ENCODE measurements at places on chromosomes 5 and 9.

DNA sequence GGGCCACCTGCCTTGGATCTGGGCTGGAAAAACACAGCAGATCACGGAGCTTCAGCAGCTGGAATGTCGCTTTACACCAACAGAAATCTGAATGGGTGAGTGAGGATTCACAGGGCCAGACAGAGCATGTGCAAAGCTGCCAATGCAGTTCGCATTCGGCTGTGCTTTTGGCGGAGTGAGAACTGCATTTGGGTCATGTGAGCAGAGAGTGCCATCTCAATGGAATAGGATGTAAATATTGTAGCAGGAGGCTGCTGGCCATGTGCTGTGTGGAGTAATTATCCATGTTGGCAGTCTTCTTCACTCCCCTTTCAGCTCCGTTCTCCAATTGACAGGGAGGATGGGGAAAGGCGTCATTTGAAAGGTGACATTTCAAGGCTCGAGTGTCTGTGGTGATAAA, at the start of gene ANKRD55:
Gene ANKRD55, minus strand, starts transcription at position 101 of the 400 bp plus-strand sequence. CDS start 417 bp downstream, outside the sequence.
- DNase-seq: no peak

DNA sequence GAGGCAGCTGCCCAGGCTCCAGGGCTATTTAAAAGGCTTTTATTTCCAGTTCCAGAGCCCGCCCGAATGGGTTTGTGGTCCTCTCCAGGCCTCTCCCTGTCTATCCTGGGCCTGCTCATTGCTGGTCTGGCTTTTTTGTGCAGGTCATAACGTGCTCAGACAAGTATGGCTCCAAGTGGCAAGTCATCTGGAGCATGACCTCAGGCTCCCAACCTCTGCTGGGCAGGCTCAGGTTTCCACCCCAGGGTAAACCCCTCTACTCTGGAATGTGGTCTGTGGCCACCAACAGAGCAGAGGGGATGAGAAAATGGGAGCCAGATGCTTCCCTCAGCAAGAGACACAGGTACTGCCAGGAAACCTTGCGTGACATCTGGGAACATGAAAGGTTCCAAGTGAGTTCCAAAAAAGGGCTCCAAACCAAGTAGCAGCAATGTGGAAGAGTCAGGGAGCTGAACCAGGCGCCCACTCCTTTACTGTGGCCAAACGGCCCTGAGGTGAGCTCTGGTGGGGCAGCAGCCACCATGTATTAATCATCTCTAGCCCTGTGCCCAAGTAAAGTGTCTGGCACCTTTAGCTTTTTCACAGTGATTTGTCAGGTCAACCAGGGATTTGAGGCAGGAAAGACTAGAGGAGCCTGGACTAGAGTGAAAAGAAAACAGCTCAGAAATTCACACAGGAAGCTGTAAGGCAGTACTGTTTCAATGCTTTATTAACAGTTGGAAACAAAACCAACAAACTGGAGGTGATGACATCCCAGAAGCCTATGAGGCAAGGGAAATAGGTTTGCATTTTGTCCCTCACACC, 25.7 kb downstream of the PCDHGC5 start:
- DNase-seq: no peak

- DNase-seq: no peak
These were observed 547.2 kb downstream of the CSNK1G3 start for GRCh38 chr5:124059200-124059599.

GRCh38 chr9:98365227-98365669, 109.8 kb upstream of the TBC1D2 start:
- DNase-seq: no peak

- no peak for DNase-seq
These were observed 1176.9 kb upstream of the C9orf72 start for GRCh38 chr9:28750136-28750535.

GRCh38 chr5:14766584-14766983, 102.1 kb downstream of the OTULIN start:
- DNase-seq: no peak

DNA sequence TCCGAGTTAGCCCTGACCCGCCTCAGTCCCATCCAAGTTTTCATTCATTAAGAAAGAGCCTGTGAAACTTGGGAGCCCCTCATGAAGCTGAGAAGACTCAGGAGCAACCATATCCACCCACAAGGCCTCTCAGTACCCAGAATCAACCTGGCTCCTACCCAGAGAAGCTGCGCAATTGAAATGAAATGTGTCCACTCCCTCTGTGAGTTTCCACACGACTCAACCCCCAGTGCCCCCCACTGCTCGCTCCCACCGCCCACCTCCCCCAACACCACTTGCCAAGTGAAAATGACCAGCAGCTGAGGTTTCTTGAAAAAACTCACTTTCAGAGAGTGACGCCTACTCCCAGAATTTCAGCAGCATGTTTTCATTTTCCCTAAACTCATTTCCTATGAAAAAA, 104.6 kb downstream of the CDK5RAP2 start:
- no peak for DNase-seq

DNA sequence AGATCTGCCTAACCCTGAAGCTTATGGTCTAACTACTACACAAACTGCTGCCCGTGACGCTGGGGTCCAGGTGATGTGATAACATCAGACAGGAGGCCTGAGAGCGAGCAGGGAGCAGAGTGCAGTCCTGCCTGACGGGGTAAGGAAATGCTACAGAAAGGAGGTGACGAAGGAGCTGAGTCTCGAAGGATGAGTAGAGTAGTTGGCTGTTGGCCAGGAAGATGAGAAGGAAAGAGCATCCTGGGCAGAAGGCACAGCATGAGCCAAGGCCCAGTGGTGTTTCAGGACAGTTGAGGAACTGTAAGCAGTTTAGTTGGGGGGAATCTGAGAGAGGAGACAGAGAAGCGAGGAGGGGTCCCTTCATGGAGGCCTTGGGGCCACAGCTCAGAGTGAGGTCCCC, 136.0 kb upstream of the TBC1D2 start:
- DNase-seq: no peak

DNA sequence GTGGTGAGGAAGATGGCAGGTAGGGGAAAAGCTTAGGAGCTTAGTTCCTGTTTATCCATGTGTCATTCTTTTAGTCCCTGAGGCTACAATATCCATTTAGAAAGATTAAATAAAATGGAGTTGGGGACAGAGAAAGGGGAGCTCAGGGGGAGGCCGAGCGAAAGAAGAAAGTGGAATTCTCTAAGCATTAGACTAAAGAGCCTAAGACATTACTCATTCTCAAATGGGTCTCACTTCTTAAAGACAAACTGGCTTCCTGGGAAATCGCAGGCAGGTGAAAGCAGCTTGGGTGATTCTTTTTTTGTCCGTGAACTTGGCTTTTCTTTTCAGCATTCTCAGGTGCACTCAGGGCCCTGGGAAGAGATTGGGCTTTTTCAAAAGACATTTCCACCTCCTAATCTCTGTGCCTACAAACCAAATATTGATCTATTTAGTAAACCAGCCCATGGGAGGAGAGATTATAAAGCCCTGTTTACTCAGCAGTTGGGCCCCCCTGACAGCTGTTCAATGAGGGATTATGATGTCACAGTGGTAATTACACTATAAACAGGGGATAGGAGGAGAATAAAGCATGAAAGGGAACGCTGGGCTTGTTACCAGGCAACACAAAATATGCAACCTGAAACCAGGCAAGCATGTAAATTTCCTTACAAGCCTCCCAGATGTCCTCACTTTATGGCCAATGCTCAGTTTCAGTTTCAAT, 584.0 kb downstream of the ACTL7B start:
- DNase-seq: no peak

GRCh38 chr5:74624501-74624900, 16.0 kb downstream of the ENC1 start:
- DNase-seq: no peak

DNA sequence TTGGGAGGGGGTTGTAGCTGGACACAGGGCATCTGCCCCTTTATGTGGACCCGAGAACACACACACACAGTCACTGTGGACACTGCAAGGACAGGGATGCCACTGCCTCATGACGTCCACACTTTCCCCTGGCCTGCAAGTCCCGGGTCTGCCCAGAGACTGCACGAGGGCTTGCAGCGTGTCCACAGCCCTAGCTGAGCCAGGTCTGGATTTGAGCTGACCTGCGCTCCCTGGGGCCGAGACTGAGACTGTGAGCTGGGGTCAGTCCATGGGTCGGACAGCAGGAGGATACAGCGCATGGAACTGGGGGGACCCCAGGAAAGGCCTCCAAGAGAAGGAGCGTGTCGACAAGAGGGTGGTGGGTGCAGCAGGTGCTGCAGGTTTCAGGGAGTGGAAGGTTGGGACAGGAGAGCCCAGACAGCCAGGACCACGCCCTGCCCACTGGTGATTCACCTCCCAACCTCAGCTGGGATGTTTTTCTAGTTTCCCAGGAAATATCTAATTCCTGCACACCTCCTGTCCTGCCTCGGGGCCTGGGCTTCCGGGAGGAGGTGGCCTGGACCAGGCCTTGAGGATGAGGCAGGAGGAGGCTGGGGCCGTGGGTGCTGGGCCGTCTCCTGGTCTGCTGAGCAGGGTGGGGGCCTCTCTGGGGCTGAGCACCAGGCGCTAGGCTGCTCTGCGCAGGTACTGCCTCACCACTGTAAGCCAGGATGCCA, 806 bp upstream of the RNF224 start:
- DNase-seq: no peak

DNA sequence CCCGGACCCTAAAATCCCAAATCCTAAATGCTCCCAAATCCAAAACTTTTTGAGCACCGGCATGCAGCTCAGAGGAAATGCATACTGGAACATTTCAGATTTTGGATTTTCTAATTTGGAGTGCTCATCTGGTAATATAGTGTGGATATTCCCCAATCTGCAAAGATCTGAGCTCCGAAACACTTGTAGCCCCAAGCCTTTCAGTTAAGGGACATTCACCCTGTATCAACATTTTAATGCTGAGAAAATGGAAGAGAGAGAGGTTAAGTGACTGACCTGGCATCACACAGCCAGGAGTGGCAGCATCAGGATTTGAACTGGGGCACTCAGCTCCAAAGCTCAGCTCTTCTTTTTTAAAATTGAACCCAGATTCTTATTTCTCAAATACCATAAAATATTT, 30.7 kb downstream of the QRFP start:
- no peak for DNase-seq

DNA sequence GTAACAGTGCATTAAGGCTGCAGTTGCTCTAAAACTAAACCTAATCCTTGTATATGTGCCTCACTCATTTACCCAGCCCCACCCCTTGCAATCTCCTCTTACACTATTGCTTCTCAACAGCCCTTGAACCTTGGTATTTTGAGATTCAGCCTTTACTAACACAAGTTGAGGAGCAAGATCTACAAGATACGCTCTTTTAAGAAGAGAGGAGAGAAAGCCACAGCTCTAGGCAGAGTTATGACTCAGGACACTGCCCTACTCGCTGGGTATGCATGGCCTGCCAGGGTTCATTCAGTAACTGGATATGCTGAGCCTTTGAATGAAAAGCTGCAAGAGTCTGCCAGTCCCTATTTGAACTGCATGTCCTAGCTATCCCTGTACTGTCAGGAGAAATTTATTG, 219.5 kb downstream of the PCSK5 start:
- no peak for DNase-seq

GRCh38 chr5:172902497-172903472, 56.4 kb upstream of the RPL26L1 start:
- no peak for DNase-seq

Data from effector CD8-positive, alpha-beta T cell (primary cell).